Dorsolateral prefrontal cortex (tissue), 122 donors: ENCODE measurements at places on chromosomes 3 and 15.
A peak's percentile ranks its signal among the peaks of the same experiment; 100 is the strongest.

DNA sequence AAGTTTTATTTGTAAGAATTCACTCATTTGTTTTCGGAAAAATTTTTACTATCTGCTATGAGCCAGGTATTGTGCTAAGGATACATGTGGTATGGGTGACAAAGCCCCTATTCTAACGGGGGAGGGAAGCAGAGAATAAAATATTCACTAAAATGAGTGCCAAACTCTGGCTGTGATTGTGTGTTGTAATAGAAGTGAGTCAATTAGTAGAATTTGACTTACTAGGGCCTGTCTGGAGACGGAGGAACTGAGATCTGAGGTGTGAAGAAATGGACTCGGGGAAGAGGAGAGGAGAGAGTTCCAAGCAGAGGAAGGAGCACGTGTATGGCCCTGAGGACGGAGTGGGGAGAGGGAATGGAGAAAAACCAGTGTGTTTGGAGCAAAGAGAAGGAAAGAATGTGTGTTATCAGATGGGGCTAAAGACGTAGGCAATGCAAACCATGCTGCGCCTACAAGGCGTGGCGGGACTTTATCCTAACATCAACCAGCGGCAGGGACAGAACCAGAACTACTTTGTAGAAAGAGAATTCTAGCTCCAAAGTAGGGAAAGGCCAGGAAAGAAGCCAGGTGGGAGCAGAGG lies 89.1 kb downstream of the OSBPL10 start:
- DNase-seq, result no peak

DNA sequence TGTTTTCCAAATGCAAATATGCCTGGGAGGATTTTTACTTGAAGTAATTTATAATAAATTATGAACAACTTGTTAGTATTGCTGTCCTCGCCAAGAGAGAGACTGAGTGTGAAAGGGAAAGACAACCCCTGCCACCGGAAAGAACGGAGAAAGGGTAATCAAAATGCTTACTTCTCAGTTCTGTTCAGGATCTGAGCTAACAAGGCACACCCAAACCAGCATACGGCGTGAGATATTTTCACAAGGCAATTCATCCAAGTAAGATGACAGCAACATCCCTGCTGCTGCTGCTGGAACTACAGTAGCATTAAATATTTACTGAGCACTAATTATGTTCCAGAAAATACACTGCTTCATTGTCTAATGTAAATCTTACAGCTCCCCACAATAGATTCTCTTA lies 96.1 kb downstream of the KBTBD8 start:
- no peak for DNase-seq

- DNase-seq, result no peak
Measured at GRCh38 chr3:18825665-18826064, 322.6 kb upstream of the KCNH8 start.

DNA sequence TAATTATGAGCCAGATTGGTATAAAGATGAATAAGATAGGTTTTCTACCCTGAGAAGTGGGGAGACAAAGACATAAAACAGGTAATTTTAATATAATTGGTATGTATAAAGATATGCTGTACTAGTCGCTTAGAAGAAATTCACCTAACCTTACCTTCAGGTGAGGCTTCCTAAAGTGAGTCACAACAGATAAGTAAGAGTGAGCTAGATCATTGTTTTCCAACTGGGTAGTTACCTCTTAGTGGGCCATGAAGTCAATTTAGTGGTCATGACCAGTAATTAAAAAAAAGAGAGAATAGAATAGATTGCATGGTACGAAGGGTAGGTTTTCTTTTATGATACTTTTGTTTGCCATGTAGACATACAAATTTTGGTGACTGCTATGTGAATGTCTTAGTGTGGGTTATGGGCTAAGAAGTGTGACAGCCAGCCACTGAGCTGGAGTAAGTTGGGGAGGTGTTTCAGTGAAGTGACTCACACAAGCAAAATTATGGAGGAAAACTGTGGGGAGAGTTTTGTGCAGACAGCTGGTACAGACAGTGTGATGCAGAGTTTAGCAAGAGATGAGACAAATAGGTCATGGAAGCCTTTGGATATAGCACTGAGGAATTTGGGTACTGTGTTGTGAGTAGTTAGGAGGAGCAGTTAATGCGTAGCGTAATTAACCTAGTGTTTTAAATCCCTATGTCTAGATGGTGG lies 8.2 kb downstream of the TRNT1 start:
- no peak for DNase-seq

DNA sequence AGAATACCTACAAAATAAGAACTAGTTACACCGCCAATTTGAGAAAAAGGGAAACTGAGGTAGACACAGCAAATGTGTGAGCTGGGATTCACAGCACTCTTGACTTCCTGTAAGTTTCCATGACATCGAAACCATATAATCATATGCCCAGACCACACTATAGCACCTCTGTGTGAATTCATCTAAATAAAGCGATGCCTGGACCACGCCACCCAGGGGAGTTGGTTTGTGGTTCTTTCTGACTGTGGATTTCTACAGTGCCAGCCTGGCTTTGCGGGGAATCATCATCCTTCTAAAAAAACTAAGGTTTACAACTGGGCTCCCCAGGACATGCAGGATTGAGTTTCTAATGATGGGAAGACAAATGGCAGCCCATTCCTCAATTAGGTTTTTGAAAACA lies 23.5 kb upstream of the CA12 start:
- DNase-seq, result no peak

- no peak for DNase-seq
Measured at GRCh38 chr3:16109929-16110328, 64.6 kb upstream of the GALNT15 start.

DNA sequence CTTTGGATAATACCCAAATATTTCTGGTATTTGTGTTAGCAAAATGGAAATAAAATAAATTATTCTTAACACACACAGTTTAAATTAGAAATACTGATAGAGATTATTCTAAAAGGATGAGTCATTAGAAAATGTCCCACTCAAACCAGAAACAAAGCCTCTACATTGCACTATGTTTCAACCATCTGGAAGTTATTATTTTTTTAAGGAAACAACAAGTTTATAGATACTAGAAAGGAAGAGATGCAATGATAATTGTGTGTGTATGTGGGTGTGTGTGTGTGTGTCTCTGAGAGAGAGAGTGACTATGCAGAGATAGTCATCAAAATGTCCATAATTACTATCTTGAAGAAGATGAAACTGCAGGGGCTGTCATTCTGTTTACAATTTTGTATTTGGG lies 1340.5 kb downstream of the ROBO1 start:
- DNase-seq, result no peak

DNA sequence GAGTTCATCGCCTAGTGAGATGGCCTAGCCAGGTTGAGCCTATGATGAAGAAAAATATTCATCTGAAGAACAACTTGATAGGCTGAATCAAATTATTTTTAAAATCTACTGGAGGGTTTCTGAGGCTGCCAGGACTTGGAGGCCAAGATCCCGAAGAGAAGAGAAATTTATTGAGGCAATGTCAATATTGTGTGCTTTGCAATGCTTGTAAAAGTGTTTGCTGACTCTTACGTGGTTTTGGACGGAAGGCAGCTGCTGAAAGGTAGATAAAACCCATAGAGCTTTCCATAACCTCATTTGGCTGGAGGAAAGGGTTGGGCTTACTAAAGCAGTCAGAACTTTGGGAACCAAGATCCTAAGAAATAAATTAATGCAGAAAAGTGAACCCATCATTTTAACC lies 361.0 kb upstream of the IL12A start:
- DNase-seq, result no peak

DNA sequence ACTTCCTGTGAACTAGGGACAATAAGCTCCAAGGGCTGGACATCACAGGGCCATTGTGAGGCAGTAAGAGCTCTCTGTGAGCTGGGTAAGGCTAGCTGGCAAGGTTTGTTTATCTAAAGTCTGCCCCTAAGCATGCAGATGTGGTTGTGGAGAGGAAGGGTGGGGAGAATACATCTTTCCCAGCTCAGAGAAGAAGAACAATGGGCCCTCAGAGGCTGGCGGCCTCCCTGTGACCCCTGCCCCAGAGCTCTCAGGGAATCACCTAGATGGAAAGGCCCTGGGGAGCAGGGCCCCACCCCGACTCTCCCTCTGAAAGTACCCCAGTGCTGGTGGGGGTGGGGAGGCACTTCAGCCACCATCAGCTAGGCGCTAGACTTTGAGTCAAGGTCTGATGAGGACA lies 4.3 kb upstream of the AP3B2 start:
- DNase-seq, result no peak

- DNase-seq, result no peak
Measured at GRCh38 chr3:13546667-13547171, 2.2 kb upstream of the FBLN2 start.

DNA sequence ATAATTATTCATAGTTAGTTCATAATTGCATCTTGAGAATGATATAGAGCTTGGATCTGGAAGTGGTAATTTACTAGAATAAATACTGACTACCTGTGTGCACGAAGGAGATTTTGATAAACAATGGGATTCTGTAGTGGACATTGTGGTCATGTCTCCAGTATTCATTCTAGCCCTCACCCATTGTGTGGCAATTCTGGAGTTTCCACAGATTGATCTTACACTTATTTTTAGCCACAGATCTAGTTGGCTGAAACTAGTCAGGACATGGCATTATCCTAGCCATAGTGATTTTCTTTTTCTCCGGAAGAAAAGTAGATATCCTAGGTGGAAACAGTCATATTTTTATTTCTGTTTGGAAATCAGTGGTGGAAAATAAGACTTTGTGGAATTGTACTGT lies 833.1 kb downstream of the NAALADL2 start:
- no peak for DNase-seq

DNA sequence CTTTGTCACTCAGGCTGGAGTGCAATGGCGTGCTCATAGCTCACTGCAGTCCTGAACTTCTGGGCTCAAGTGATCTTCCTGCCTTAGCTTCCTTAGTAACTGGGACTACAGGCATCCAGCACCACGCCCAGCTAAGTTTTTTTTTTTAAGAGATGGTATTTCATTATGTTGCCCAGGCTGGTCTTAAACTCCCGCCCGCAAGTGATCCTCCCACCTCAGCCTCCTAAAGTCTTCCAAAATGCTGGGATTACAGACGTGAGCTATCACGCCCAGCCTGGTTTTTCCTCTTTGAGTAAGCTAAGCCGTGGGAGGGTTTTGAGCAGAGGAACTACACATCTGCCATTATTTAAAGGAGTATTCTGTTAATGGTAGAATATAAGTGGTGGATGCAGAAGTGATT lies 7.4 kb upstream of the LRRFIP2 start:
- DNase-seq, result no peak

- no peak for DNase-seq
Measured at GRCh38 chr15:77584201-77584600, 48.5 kb downstream of the LINGO1 start.

GRCh38 chr15:89333959-89334509 lies 590 bp downstream of the POLG start:
- no peak for DNase-seq

DNA sequence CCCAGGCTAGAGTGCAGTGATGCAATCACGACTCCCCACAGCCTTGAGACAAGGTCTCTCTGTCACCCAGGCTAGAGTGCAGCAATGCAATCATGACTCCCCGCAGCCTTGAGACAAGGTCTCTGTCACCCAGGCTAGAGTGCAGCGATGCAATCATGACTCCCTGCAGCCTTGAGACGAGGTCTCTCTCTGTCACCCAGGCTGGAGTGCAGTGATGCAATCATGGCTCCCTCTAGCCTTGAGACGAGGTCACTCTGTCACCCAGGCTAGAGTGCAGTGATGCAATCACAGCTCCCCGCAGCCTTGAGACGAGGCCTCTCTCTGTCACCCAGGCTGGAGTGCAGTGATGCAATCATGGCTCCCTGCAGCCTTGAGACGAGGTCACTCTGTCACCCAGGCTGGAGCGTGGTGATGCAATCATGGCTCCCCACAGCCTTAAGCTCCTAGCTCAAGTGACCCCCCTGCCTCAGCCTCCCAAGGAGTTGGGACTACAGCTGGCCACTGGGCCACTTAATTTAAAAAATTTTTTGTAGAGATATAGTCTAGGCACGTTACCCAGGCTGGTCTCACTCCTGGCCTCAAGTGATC lies 26.1 kb downstream of the TFRC start:
- DNase-seq, result no peak

GRCh38 chr15:45993508-45993907 lies 358.7 kb downstream of the SQOR start:
- no peak for DNase-seq

DNA sequence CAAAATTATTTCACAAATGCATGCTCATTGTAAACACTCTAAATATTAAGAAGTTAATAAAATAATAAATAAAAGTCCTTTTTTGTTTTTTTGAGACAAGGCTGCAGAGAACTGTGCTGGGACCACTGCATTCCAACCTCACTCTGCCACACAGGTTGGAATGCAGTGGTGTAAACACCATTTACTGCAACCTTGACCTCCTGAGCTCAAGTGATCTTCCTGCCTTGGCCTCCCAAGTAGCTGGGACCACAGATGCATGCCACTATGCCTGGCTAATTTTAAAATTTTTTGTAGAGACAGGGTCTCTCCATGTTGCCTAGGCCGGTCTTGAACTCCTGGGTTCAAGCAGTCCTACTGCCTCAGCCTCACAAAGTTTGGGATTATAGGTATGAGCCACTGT lies 578.4 kb downstream of the ZIC1 start:
- DNase-seq, result no peak

- peak; percentile 40 for DNase-seq
Measured at GRCh38 chr3:9976721-9977709, 9.6 kb downstream of the EMC3 start.

GRCh38 chr3:43448098-43448497 lies 161.8 kb downstream of the SNRK start:
- no peak for DNase-seq

DNA sequence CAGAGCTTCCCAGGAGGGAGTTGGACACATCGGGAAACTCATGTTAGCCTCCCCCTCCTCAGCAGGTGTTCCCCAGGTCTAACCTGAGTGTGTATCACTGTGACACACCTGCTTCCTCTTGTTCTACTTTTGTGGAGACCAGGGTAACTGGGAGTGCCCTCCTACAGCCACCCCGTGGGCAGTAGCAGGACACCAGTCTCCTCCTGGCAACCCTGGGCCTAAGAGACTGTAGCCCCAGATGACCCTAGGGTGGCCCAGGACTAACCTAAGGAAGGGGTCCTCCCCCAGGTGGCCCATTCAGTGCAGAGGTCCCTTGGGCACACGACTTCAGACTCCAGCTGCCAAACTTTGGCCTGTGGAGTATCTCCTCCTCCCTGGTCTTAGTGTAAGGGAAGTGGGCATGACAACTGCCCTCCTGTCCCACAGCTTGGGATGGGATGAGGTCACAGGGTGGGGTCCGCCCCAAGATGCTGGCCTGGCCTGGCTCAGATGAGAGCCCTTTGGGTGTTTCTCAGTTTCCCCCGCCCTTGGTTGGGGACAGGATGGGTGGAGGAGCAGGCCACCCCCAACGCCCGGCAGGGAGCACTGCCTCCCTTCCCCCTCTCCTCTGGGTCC lies 4.8 kb downstream of the CSK start:
- no peak for DNase-seq

DNA sequence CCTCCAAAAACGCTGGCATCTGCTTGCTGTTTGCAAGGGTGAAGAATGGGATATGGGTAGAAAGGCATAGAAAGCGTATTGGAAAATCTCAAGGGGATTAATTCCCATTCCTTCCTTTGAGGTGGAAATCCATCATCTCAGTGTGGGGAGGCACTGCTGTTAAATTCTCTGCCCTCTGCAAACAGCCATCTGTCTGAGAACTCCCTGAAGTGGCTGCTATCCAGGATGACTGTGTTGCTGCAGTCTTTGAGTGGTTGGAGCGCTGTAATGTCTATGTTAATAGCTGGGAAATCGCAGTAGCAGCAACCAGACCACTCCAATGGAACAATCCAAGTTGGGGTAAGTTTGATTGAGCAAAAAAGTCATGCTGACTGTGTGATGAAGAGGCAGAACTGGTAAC lies 625.9 kb downstream of the NLGN1 start:
- DNase-seq, result peak; percentile 38

GRCh38 chr3:172260381-172260780 lies 187.9 kb downstream of the GHSR start:
- no peak for DNase-seq

- DNase-seq, result no peak
Measured at GRCh38 chr3:188348435-188349244, 194.7 kb downstream of the LPP start.
